ENCODE measurements at places on chromosomes 7 and 10.
A peak's percentile ranks its signal among the peaks of the same experiment; 100 is the strongest.

GRCh38 chr7:33720870-33721269, 184.5 kb upstream of the BMPER start:
- DNase-seq, result no peak

- no peak for DNase-seq
These were observed 35.5 kb downstream of the NHLRC2 start for GRCh38 chr10:113889911-113890310.

DNA sequence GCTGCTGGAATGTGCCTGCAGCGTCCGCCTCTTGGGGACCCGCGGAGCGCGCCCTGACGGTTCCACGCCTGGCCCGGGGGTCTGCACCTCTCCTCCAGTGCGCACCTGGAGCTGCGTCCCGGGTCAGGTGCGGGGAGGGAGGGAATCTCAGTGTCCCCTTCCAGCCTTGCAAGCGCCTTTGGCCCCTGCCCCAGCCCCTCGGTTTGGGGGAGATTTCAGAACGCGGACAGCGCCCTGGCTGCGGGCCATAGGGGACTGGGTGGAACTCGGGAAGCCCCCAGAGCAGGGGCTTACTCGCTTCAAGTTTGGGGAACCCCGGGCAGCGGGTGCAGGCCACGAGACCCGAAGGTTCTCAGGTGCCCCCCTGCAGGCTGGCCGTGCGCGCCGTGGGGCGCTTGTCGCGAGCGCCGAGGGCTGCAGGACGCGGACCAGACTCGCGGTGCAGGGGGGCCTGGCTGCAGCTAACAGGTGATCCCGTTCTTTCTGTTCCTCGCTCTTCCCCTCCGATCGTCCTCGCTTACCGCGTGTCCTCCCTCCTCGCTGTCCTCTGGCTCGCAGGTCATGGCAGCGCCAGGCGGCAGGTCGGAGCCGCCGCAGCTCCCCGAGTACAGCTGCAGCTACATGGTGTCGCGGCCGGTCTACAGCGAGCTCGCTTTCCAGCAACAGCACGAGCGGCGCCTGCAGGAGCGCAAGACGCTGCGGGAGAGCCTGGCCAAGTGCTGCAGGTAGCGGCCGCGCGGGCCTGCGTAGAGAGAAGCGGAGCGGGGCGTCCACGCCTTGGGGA, 645 bp downstream of the SLC26A4 start:
- DNase-seq, result peak; percentile 67

- DNase-seq, result no peak
These were observed 113.3 kb downstream of the EBF3 start for GRCh38 chr10:129850790-129851189.

GRCh38 chr10:114665406-114665805, 7.3 kb upstream of the ABLIM1 start:
- no peak for DNase-seq

DNA sequence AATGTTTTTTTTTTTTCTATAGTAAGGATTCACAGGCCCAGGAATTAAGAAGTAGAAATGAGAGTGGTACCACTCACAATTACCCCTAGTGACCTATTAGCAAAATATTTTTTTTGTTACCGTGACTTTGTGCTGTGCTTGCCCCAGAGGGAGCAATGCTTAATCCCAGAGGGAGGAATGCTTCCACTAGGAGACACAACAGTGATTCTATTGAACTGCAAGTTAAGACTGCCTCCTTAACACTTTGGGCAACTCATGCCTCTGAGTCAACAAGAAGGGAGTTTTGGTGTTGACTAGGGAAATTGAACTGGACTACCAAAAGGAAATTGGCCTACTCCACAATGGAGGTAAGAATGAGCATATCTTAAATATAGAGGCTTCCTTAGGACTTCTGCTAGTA, 17.2 kb upstream of the MEOX2 start:
- no peak for DNase-seq

GRCh38 chr7:138690495-138690894, 10.7 kb downstream of the SVOPL start:
- no peak for DNase-seq

All from iPS-NIHi11 (cell line).